Spinal cord (tissue), 10 donors: ENCODE measurements at places on chromosomes 16 and 17.

DNA sequence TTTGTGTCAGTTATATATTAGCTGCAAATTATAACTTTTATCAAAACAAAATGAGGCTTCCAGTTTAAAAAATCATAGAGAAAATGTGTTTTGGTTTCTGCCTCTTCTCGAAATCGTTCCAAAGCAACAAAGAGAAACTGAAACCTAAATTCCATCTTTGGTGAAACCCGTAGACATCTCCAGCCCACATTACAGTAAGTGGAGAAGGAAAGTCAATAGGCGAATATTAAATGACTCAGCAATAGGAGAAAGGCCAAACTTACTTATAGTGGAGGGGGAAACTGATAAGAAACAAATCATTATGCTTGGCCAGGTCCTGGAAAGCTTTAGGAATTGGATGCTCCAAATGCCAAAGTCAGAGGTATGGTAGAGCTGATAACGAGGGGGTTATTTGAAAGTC, 103.0 kb upstream of the SHISA6 start:
- no peak for DNase-seq

GRCh38 chr17:1565877-1566276, 3.3 kb upstream of the PITPNA start:
- no peak for DNase-seq

GRCh38 chr17:336110-337021, 16.2 kb downstream of the RPH3AL start:
- no peak for DNase-seq

GRCh38 chr17:1073241-1073962, 76.5 kb downstream of the TIMM22 start:
- DNase-seq, result no peak

DNA sequence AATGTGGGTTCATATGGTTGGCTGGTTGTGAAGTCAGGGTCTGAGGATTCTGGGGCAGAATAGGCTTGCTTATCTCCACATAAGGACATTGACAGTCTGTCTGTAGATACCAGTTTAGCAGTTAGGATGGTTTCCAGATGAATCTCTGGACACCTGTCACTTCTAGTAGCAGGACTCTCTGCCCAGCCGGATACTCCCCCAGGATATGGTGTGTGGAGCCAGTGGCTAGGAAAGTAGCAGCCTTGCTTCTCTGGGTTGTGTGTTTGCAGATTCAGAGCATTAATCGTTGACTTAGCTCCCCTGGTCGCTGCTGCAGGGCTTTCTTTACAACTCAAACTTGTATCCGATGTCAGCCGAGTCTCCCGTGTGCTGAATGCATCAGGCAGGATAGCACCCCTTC, 45.2 kb downstream of the CLEC16A start:
- DNase-seq, result no peak

DNA sequence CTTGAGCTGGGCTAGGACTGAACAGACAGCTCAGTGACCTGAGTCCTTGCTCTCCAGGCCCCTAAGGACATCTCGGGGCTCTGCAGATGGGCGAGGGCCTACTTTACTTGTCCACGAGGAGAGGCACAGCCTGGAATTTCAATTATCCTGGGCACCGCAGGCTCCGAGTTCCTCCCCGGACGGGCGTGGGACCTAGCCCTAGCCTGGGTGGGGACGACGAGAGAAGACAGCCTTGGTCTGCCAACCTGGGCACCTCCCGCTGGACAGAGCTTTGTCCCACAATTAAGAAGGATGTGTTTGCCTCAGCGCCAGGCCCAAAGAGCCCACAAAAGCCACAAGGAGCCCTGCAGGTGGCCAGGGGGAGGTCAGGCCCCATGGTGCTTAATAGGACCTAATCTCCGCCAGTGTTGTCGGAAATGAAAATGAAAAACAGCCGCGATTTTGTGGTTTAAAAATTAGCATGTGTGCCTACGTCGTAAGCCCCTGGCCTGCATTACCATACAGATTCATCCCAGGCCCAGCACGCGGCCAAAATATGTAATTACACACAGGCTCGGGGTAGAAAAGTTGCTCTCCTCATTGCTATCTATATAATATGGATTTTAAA, 51.4 kb upstream of the LHX1 start:
- DNase-seq, result no peak

- no peak for DNase-seq
Measured at GRCh38 chr17:42325026-42325425, 36.7 kb downstream of the STAT5A start.

GRCh38 chr17:18382441-18383078, 5.0 kb downstream of the EVPLL start:
- DNase-seq, result no peak

- no peak for DNase-seq
Measured at GRCh38 chr17:57811638-57812280, 38.1 kb downstream of the MRPS23 start.

DNA sequence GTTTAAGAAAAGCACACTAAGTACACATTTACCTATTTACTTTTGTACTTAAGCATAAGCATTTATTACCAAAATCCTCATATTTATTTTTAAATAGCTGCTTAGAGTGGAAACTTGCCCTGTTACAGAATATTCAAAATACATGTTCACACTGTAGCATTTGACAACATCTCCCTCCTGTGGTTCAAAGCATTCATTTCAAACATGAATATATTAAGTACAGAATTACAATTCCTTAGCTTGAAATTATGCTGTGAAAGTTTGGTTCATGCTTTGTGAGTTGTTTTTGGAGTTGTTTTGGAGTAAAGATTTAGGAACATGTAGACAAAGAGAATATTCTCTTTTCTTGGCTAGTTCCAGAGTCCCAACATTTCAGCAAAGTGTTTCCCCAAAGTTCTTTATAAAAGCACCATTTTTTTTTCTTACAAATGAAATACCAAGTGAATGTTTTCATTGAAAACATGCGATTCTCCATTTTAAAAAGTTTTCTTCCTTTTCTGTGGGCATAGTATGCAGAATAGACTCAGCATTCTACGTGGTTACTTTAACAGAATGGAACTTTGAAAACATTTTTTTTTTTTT, 33.2 kb downstream of the TUBD1 start:
- peak; percentile 70 for DNase-seq

GRCh38 chr16:4538350-4539235, at the start of gene CDIP1:
TSS of gene CDIP1 (minus strand) at chr16:4538773. CDS start at chr16:4514130, 24,643 bp downstream.
- peak; percentile 95 for DNase-seq

GRCh38 chr16:19935694-19936093, 51.0 kb upstream of the GPRC5B start:
- peak; percentile 55 for DNase-seq

GRCh38 chr16:27730661-27731210, 180.8 kb downstream of the KATNIP start:
- no peak for DNase-seq

DNA sequence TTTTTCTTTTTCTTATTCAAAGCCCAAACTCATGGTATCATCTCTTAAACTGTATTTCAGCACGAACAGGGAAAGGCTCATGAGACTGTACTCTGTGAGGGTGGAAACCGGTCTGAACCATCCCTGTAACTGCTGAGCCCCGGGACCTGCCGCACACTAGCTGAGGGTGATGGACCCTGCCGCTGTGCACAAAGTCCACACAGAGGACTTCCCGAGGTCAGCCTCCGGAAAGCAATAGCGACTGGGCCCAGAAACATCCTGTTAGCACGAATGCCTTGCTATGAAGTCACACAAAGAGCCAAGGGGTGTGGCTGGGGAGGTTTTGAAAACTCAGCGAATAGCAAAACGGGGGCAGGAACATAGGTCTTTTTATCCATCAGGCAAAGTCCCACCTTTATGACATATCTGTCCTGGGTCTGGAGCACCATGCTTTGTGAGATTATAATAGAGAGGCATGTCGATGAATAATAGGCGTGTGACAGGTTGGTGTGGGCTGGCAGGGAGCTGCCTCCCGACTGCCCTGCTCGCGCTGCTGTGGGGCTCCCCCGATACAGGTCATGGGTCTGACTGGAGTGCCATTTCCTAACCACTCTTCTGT, 33.4 kb downstream of the CDK5R1 start:
- peak; percentile 78 for DNase-seq

GRCh38 chr16:27408012-27408601, 6.1 kb downstream of the IL21R start:
- DNase-seq, result no peak

DNA sequence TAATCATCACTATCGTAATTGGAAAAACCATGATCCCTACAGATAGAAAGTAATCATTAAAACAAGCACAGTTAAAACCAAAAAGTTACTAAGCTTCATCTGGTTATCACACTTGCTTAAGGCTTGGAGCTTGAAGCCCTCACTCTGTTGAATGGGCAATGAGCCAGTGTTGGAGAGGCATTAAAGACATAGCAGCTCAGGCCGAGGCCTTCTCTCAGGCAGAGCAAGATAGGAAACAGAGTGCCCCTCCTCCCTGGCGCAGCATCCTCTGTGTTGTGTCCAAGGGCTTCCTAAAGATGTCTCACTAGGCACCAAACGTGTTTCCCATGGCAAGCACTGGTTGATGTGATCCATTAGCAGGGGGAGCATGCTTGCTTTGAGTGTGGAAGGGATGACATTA, 34.9 kb upstream of the LGALS9 start:
- DNase-seq, result peak; percentile 56

GRCh38 chr17:50259477-50260324, 14.6 kb upstream of the TMEM92 start:
- peak; percentile 59 for DNase-seq

GRCh38 chr16:51408357-51408756, 257.3 kb upstream of the SALL1 start:
- no peak for DNase-seq

- DNase-seq, result no peak
Measured at GRCh38 chr17:68319410-68320162, 28.3 kb downstream of the ARSG start.

DNA sequence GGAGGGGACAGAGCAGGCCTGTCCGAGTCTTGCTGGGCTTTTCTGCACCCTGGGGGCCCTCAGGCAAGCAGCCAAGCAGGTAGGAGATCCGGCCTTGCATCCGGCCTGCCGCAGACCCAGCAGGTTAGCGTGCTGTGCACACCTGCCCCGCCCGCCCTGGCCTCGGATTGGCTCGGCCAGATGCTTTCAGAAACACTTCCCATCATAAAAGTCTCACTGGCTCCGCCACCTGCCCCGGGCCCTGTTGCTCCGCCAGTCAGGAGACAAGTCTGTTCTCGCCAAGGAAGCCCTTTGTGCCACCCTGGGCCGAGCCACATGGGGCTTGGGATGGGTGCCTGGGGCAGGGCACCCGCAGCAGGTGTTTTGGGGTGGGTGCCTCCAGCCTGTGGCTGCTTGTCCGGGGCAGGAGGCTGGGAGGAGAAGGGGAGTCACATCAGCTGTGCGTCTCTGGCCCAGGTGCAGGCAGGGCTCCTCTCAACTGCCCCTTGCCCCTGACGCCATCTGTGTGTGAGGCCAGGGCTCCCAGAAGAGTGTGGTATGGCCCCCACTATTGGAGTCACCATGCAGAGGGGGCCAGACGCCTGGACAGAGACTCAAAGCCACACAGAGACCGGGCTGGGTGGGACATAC, 228.2 kb upstream of the GSE1 start:
- no peak for DNase-seq

DNA sequence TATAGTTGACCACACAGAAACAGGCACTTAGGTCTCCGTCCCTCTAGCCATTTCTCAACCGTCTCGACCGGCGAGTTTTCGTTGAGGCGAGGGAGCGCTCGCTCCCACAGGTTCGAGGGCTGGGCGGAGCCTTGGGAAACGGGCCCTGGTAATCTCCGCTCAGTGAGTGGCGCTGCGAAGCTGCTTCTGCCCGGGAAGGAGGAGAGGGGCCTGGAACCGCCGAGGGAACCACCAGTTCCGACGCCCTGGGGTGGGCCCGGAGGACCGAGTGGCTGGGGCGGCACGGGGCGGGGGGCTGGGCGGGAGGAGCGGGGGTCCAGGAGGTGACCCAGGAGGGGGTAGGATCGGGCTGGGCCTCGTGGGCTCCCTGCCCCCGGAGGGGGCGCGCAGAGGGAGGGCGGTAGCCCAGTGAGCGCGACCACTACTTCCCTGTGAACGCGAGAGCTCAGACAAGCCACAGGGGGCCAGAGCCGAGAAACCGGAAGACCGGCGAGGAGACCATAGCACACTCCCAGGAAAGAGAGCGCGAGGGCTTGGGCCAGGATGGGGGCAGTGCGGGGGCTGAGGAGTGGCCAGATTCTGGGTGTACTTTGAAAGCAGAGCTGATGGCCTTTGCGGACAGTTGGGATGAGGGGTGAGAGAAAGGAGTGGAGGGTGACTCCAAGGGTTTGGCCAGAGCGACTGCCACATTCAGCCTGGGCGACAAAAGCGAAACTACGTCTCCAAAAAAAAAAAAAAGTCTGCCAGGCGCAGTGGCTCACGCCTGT, 29.9 kb upstream of the ARL4D start:
- peak; percentile 53 for DNase-seq

DNA sequence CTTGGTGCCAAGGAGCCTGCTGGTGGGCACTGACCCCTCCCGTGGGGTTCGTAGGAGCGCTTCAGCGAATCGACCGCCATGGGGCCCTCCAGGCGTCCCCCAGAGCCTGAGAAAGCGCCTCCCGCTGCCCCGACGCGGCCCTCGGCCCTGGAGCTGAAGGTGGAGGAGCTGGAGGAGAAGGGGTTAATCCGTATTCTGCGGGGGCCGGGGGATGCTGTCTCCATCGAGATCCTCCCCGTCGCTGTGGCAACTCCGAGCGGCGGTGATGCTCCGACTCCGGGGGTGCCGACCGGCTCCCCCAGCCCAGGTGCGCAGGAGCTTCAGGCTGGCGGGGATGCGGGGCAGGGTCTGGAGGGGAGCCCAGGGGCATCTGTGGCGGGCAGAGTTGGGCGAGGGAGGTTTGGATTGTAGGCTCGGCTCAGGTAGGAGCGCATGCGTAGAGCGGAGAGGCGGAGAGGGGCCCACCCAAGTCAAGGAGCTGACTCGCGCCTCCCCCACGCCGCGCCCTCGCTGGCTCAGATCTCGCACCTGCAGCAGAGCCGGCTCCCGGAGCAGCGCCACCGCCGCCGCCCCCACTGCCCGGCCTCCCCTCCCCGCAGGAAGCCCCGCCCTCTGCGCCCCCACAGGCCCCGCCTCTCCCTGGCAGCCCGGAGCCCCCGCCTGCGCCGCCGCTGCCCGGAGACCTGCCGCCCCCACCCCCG, 19.8 kb downstream of the FMNL1 start:
- DNase-seq, result no peak

- no peak for DNase-seq
Measured at GRCh38 chr16:11405331-11406176, 60.3 kb downstream of the RMI2 start.

DNA sequence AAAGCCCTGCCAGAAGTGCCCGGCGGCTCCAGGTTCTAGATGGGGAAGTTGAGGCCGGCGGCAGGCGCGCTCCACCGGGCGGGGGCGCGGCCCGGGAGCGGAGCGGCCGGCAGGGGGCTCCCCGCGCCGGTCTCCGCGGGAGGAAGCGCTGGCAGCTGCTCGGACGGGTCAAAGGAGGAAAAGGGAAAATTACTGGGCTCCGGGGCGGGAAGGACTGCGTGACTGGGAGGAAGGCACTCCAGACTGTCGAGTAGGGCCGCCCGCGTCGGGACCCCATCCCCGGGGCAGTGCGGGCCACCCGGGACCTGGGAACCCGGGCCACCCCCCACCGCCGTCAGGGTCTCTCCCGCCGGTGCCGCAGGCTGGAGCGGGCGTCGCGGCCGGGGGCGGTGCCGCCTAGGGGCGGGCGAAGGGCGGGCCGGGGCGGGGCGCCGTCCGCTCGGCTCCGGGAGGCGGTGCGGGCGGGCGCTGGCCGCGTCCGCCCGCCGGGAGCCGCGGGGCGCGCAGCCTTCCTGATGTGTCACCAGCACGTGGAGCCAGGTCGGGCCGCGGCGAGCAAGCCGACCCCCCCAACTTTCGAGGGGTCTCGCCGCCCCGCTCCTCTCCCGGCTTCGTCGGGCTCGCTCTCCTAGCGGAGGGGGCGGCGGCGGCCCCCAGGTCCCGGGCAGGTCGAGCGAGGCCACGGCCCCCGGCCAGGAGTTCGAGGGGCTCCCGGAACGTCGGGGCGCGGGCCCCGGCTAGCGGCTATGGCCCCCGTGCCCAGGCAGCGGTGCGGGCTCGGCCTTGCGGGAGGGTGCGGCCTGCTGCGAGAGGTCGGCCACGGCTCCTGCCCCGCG, 167.5 kb downstream of the RAB11FIP4 start:
- DNase-seq, result peak; percentile 82
